ENCODE measurements at places on chromosomes 11 and 22.
A peak's percentile ranks its signal among the peaks of the same experiment; 100 is the strongest.

- peak; percentile 4 for DNase-seq
These were observed 499 bp downstream of the DLAT start for GRCh38 chr11:112025707-112026106.

GRCh38 chr11:129817534-129818051 is 1.9 kb downstream of the TMEM45B start:
- no peak for DNase-seq

GRCh38 chr11:113373306-113373705 is 14.3 kb upstream of the ANKK1 start:
- no peak for DNase-seq

GRCh38 chr11:130890039-130890745 is 26.1 kb downstream of the SNX19 start:
- DNase-seq, result no peak

DNA sequence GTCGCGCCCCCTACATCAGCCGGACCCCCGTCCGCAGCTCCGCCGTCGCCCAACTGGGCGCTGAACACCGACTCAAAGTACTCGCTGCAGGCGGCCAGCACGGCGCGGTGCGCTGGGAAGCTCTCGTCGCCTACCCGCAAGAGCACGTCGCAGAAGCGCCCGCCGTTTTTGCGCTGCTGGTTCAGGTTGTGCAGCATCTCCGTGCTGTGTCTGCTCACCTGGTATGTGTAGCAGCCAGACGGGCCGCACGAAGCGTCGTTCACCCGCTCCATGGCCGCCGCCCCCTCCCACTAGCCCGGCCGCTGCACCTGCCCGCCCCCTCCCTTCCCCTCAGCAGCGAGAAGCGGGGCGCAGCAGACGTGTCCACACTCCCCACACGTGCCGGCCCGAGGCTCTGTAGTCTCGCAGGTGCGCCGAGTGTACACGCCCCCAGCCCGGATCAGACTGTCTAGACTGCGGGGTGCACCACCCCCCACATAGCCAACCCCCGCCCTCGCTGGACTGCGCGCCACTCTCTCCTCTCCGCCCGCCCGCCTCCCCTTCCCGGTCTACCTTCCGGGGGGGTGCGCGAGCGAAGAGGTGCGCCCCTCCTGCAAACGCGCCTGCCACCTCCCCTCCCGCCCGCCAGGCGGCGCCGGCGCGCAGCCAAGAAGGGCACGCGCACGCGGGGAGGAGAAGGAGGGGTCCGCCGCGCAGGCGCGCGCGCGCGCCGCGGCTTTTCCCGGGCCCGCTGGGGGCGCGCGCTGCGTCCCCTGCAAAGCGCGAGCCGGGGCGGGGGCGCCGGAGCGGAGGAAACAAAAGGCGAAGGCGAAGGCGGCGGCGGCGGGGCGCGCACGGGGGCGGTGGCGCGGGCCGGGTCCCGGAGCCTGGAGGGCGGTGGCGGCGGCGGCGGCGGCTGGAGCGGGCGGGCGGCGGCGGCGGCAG is 553 bp downstream of the PATZ1 start:
- DNase-seq, result peak; percentile 48

DNA sequence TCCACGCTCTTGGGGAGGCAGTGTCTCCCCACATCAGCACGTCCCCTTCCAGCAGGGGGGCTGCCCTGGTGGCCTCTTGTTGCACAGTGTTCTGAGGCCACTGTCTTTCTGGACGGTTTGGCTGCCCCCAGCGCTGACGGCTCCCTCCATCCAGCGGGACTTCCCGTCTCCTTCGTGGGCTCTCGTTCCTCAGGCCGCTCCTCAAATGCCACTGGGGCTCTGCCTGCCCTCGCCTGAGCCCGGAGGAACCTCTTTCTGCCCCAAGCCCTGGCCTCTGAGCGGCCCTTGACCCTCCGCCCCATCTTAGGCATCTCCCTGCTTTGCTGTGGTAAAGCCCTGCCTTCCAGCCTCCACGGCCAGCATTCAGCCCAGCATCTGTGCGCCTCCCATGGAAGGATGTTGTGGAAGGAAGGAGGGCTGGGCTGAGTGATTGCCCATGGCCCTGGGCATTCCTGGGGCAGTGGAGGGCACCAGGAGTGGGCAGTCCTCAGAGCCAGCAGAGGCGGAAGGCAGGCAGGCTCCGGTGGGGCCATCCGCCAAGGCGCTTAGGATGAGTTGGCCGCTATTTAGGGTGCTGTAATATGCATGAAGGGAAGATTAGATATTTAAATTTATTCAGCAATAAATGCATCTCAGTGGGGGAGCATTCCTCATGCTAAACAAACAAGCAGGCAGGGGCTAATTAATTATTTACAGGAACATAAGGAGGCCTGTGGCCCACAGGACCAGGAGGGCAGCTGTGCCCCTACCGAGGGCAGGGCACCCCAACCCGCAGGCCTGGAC is 17.8 kb downstream of the OTUB1 start:
- no peak for DNase-seq

- no peak for DNase-seq
These were observed 59.4 kb upstream of the CHRM4 start for GRCh38 chr11:46450846-46451477.

DNA sequence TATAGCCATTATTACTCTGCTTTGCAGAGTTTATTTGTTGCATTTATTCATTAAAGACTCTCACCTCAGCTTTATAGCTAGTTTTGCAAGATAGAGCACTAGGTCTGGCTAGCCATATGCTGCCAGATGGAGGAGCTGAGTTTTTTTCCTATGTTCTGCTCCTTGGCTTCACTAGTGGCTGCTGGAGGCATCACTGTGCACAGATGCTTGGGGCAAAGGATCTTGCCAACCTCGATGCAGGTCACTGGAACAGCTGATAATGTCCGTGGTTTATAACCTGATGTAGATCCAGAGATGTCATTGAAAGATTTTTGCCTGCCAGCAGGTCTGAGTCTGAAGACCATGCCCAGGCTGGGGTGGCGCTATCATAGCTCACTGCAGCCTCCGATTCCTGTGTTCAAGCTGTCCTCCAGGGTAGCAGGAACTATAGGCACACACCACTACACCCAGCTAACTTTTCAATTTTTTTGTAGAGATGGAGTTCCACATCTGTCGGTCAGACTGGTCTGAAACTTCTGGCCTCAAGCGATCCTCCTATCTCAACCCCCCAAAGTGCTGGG is 63.2 kb downstream of the PACS1 start:
- no peak for DNase-seq

DNA sequence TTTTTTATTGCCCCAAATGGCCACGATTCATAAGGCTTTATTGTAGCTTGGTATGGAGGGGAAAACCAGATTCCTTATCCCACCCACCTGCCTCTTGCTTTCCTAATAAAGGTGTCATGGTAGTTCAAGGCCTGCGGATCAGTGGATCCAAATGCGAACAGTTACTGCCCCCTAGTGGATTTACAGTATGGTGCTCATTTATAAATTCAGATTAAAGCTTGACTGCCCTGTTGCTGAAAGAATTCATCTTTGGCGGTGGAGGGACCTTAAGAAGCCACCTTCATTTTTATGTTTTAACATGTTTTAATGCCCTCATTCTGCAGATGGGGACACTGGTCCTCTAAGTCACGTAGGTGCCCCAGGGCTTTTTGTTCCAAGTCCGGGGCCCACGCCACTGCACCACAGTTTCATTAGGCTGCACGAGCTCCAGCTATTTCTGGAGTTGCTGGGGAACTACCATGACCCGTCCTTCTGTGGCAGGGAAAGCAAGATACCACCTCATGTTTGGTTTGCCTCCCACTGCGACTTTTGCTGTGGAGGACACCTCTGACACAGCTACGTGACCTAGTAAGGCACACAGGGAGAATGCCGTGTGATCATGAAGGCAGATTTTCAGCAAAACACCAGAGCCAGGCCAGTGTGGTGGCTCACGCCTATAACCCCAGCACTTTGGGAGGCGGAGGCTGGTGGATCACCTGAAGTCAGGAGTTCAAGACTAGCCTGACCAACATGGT is 15.6 kb upstream of the INCENP start:
- DNase-seq, result peak; percentile 54

DNA sequence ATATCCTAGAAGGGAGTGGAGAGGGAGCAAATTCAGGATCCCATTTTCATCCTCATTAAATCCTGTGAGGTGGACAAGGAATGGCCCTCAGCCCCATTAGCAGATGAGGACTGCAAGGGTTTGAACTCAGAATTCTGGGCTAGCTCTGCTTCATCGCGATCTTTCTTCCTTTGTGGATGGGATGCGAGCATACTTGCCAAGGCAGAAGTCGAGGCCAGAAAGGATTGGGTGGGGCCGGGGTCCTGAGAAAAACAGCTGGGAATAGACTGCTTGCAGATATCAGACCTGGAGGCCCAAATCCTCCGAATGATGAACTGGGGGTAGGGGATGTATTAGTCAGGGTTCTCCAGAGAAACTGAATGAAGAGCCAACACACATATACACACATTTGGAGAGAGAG is 179.0 kb downstream of the CHST1 start:
- no peak for DNase-seq

GRCh38 chr22:25120093-25120561 is 79.5 kb upstream of the CRYBB3 start:
- no peak for DNase-seq

DNA sequence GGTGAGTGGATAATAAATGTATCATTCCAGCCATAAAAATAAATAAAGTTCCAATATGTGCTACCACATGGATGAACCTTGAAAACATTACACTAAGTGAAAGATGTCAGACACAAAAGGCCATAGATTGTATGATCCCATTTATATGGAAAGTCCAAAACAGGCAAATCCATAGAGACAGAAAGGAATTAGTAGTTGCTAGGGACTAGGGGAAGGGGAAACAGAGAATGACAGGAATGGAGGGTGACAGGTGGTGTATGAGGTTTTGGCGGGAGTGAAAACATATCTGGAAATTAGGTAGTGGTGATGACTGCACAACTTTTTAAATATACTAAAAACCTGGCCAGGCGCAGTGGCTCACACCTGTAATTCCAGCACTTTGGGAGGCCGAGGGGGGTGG is 15.2 kb upstream of the CARD10 start:
- no peak for DNase-seq

- no peak for DNase-seq
These were observed 187.4 kb upstream of the MTMR2 start for GRCh38 chr11:96111308-96111707.

DNA sequence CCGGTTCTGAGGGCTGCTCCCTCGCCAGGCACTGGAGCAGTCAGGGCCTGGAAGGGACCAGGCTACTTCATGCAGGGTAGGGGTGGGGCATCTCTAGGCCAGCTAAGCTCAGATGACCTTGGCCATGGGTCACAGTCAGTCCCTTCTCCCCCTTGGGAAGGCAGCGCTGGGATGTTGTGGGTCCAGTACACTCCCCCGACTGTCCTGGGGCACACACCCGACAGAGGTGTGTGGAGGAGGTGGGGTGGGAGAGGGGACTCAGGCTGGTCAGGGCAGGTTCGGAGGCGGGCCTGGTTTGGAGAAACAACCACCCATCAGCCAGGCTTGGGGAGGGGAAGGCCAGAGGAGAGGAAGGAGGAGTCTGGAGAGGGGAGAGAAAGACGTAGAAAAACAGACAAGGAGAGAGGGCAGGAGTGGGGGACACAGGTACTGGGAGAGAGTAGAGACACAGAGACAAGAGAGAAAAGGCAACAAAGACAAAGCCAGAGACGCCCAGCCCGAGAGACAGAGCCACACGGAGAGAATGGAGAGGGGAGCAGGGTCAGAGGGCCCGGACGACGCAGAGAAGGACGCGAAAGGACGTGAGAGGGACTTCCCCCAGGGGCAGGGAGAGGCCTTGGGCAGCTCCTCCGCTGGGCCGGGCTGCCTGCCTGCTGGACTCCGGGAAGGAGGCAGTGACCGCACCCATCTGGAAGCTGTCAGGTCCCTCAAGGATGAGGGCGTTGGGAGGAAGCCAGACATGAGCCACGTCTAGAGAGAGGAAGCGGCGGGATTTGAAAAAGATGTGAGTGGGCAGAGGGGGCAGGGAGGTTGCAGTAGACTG is 30.6 kb upstream of the TSKU start:
- DNase-seq, result no peak

GRCh38 chr11:46489656-46490560 is 98.3 kb upstream of the CHRM4 start:
- peak; percentile 26 for DNase-seq

GRCh38 chr11:11016068-11016467 is 158.2 kb upstream of the ZBED5 start:
- no peak for DNase-seq

DNA sequence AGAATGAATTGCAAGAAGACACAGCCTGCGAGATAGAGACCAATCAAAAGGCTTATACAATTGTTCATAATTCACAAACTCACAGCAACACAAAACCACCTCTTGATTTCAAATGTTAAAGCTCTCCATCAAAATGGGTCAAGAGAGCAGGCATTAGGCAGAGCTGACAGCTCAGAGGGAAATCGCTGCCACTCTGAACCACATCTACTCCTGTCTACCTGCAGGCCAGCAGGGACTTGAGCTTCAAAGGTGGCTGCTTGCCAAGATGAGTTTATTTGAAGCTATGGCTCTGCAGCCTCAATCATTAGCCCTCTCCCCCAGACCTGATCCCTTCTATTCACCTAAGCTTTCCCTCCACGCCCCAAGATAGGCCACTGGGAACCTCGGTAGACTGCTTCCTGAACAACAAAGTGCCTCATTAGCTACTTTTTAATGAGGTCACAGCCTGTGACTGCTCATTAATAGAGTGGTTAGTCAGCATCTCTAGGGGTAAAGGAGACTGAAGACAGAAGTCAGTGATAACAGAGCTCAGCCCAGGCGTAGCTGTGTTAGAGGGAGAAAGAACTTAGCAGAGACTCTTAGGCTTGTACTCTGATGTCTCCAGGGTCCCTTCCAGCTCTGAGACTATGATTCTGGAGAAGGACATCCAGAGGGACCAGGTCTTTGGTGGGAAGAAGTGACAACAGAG is 21.2 kb upstream of the OR10A5 start:
- no peak for DNase-seq

DNA sequence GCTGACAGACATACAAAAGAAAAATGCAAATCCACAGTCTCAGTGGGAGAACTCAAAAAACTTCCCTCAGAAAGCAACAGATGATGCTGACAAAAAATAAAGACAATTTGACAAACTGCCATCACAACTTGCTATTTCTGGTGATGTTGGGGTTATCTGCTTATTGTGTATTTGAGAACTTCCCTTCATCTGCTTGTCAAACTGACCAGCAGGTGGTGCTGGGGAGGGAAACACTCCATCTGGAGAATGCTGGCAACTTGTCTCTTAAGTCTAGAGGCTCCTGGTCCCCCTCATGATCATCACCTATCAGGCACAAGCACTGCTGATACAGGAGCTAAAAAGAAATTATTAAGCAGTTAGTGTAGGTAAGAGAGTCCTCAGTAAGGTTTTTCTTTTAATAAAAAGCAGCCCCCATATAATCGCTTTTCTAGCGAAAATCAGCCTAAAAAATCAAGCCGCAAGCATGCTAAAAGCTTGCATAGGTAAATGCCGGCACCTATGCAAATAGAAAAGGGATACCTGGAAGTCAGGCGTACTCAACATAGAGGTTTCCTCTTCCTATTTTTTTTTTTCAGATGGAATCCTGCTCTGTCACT is 9.8 kb upstream of the FAM111B start:
- DNase-seq, result peak; percentile 18

GRCh38 chr11:10803676-10804075 is 5.0 kb downstream of the EIF4G2 start:
- DNase-seq, result no peak

GRCh38 chr11:85694385-85694980 is 8.5 kb upstream of the CCDC89 start:
- DNase-seq, result no peak

- no peak for DNase-seq
These were observed 4.1 kb downstream of the SBF2 start for GRCh38 chr11:10289765-10290380.

GRCh38 chr11:101860696-101861427 is 53.9 kb upstream of the CEP126 start:
- DNase-seq, result peak; percentile 56
